Tibial artery (tissue), 4 donors: ENCODE measurements at places on chromosomes 3 and 15.

DNA sequence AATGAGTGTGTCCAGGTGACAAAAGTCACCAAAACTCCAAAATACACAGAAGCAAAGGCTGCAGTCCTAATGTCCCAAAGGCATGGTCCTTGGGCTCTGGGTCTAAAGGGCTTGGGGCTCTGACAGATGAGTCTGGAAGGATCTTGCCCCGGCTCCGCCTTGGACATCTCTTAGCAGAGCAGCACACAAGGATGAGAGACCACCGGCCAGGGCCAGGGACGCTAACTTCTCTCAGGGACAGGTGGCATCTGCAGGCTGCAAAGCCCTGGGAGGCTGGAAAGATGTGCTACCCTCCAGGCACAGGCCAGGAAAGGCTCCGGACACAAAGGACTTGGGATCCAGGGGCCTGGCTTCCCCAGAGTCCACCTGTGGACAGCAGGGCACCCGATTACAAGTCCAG, 14.1 kb upstream of the SHISA5 start:
- DNase-seq = no peak

- no peak for DNase-seq
These were observed 2.9 kb downstream of the TICRR start for GRCh38 chr15:89578146-89578545.

DNA sequence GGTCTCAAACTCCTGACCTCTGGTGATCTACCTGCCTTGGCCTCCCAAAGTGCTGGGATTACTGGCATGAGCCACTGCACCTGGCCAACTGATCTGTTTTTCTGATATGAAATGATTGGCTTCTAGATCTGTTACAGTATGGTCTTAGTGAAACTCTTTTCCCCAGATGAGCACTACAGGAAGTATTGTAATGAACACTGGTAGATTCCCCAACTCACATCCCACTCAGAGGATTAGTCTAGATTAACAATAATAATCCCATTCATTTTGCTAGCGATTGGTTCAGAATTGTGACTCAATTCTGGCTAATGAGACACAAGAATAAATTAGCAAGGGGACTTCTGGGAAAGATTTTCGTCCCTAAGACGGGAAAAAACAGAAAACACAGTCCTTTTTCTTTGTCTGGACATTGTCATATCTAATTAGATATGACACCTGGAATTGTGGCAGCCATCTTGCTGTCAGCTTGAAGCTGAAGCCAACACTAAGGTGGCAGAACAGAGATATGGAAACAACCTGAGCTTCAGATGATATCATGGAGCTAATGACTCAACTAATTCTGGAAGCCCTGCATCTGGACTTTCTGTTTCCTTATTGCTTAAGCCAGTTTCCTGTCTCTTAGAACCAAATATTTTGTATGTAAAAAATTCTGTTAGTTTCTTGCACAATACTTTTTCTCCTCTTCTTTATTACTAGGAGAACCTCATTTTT, 17.4 kb upstream of the NPTN start:
- DNase-seq = no peak

DNA sequence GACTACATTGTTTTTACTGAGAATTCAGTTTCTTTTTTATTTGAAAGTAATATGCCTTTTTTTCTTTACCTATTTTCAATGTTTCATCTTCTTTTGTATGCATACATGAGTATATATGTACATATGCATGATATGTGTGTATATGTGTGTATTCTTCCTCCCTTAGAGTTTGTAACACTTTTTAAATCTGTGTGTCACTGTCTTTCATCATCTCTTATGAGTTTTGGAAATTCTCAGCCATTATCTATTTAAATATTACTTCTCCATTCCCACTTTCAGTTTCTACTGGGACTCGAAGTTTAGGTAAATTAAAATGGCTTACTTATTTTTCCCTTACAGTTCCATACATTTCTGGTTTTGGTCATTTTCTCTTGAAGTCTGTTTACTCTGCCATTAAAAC, 754.1 kb downstream of the GRM7 start:
- no peak for DNase-seq

- no peak for DNase-seq
These were observed 11.7 kb downstream of the ARHGEF26 start for GRCh38 chr3:154132777-154133375.

DNA sequence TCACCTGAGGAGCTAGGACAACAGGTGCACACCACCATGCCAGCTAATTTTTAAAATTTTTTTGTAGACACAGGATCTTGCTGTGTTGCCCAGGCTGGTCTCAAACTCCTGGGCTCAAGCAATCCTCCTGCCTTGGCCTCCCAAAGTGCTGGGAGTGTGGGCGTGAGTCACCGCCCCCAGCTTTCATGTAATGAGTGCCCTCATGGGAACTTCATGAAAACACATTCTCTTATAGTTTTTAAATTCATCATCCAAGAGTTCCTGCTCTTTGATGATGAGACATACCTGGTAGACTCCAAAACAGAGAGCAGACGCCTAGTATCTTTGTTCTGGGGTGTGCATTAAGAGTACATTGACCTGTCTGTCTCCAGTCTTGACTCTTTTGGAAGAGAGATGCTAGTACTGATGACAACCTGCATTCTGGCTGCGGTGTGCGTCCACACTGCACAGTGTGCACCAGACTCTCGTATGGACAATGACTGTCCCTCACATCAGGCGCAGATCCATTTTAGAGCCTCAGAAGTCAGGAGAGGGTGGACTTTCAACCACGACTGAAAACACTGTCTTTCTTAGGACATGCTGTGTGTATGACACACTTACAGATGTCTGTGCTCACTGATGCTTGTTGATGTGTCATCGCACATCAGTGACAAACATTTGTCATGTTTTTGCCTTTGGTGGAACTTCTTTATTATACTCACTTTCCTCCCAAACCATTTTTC, 2.0 kb downstream of the NRROS start:
- DNase-seq = peak; percentile 9

- no peak for DNase-seq
These were observed 199.4 kb upstream of the STRIT1 start for GRCh38 chr3:155492841-155493240.

DNA sequence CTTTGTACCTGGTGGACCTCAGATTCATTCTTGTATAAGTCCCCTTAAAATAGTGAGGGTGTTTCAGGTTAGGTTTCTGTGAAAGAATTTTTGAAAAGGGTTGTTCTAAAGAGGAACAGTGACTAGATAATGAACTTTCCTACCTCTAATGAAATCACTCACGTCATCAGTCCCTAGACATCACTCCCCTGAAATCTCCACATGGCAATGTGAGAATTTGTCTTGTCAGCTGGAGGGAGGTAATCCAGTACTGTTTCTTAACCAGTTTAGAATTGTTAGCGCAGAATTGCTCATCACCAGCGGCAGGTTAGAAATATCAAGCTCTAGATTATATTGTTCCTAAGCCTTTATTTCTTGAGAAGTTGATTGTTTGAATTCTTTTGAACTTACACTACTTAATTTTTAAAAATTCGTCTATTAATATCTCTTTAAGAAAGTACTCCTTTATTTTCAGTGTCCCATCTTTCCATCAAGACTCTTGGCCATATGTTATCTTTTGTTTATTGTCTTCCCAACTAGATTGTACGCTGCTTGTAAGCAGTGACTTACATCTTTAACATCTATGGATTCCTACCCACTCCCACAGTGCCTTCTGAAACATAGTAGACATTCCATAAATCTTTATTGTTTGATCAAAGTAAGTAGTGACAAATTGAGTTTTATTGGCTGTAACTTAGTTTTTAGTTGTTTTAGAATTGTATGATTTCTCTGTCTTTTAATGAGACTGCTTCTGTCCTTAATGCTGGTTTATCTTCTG, 52.8 kb downstream of the RASA2 start:
- no peak for DNase-seq

DNA sequence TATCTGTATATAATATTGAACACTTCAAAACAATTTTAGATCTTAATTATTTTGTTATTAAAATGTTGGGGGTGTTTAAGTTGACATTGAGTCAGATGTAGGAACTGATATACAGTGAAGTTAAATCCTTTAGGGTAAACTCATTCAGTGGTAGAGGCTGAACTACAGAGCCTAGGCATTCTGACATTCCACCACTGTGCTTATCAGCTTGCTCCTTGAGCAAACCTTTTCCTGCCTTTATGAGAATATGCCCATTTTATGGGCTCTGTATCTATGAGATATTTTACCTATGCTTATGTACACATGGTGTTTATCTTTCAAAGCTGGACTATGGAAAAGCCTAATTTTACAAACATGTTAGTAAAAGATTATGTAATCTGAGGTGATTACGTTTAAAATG, 407.5 kb downstream of the ZBTB20 start:
- DNase-seq = no peak

DNA sequence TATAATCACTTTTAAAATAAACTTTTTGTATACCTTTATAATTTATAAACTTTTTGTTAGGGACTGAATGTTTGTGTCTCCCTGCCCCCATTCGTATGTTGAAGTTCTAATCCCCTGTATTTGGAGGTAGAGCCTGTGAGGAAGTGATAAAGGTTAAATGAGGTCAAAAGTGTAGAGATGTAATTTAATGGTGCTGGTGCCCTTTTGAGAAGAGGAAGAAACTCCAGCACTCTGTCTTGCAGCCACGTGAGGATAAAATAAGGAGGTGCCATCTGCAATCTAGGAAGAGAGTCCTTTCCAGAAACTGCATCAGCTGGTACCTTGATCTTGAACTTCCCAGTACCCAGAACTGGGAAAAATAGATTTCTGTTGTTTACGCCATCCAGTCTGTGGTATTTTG, 106.1 kb upstream of the RGMA start:
- DNase-seq = no peak

DNA sequence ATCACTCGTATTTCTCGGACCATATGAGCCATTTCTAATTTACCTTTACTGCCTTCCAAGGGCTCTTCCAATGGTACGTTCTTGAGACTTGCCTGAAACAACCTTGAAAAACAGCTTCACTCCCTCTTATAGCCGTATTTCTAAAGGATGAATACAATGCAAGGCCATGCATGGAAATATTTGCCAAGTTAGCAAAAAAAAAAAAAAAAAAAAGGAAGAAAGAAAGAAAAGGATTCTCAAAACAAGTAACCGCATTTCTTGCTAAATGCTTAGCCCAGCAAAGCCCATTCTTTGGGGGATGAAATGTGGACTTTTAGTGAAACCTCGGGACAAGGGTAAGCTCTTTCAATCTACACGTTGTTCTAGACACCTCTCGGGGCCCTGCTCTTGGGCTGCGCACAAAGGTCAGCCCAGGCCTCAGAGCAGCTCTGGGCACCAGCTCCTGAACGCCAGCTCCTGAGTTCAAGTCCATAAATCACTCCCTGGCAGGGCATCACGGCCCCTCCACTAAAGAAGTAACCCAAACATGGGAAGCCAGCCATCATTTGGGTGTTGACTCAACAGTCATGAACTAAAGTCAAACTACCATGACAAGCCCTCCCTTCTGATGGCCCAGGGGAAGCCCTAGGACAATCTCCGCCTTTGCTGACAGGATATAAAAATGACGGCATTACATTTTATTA, 132.7 kb downstream of the ADAMTS17 start:
- DNase-seq = peak; percentile 80

DNA sequence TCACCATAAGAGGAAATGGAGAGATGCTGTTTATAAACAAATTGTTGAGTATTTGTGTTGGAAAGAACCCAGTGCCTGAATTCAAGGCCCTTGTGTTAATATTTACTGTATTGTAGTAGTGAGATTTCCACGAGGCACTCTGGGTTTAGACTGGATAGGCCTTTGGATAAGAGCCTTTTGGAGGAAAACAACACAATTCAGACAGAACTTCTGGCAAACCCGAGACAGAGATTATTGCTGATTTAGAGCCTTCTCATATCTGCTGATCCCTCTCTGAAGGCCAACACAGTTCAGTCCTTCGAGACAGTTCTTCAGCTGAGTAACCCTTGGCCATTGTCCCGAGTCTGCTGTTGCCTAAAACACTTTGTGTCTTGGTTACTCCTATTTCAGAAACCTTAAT, 55.7 kb downstream of the LMCD1 start:
- no peak for DNase-seq

- DNase-seq = no peak
These were observed 70.5 kb upstream of the SLCO3A1 start for GRCh38 chr15:91783008-91783407.

DNA sequence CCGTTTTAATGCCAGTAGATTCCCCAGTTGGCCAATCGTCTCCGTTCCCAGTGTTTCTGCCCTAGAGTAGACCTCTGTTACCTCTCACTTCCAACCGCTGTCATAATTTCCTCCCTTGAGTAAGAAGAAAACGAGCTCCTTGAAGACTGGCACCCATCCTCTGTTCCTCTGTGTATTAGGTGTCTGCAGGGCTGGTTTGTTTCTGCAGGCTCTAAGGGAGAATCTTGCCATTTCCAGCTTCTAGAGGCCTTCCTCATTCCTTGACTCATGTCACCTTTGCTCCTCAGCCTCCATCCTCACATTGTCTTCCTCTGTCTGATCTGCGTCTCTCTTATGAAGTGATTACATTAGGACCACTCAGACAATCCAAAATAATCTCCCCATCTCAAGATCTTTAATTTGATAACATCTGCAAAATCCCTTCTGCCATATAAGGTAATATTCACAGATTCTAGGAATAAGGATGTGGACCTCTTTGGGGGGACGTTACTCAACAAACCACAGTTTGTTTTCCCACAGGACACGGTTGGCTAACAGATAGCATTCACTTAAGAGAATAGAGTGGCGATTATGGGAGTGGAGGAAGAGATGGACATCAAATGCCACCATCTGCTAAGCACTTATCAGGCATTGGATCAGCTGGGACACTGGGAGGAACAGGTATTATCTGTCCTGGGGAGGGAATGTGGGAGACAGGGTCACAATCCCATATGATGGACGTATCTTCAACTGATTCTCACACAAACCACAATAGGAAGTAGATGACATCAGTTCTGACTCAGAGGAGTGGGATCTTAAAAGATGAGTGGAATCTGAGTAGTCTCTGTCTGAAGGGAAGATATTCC, 17.1 kb downstream of the ARHGAP31 start:
- DNase-seq = no peak

DNA sequence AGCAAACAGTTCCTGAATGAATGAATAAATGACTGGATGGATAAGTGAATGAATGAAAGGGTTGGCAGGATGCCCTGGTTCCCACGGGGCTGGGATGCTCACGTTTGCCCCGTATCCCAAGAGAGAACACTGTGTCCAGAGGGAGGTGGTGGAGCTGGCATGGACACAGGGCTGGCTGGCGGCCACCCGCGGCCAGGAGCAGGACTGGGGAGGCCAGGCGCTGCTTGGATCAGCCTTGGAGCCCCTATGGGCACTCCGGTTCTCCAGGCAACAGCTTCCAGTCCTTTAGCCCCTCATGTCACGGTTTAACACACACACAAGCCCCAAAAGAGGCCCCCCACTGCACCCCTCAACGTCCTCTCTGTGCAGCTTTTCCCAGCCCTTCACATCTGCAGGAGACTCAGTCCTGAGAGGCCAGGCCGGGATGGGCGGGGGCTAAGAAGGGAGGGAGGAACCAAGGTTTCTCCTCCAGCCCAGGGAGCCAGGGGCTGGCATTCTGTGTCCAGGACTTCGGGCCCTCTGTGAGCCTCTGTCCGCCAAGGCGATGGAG, 86.0 kb upstream of the ALDH1L1 start:
- DNase-seq = peak; percentile 98

- DNase-seq = no peak
These were observed 6.8 kb upstream of the PKM start for GRCh38 chr15:72237853-72238224.

GRCh38 chr3:100766069-100766468, 56.8 kb downstream of the TFG start:
- DNase-seq = no peak
